ENCODE measurements at places on chromosomes 7 and 10.

DNA sequence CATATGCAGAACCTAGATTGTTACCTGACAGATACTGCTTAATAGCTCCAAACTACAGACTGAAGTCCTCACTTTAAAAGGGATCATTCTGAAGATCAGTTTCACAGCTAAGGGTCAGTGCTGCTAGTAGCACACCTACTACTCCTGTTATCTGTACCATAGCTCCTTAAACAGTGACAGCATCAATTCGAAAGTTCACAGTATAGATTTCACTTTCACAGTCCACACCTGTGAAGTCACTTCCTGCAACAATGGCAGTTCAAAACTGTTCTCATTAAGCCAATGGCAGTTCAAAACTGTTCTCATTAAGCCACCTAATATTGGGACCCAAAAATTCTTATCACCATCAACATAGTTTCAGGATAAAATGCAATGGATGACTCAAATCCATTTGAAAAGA, 10.7 kb upstream of the FHIP2A start:
- no peak for DNase-seq

- peak; percentile 84 for DNase-seq
These were observed 138.7 kb downstream of the GNAI1 start for GRCh38 chr7:80273327-80273726.

GRCh38 chr7:155467846-155468784, 10.2 kb downstream of the EN2 start:
- DNase-seq, result no peak

GRCh38 chr7:129776362-129776722, 164.8 kb downstream of the NRF1 start:
- DNase-seq, result no peak

GRCh38 chr7:117875566-117875965, 2.3 kb upstream of the CTTNBP2 start:
- DNase-seq, result no peak

DNA sequence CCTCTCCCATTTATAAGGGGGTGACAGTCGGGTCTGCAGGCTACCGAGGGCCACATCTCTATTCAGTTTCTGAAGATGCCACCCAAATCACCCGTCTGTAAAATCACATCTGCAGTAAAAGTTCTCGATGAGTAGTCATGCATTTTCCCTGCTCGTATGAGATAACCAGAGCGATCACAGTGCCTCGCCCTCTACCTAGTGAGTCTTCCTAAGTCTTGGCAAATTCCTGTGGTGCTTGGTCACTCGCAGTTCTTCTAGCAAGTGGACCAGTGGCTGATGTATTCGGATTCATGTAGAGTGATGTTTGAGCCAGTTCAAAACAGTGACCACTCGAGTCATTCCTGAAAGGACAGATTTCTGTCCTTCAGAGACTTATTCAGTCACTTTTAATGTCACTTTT, 44.9 kb downstream of the INSYN2A start:
- no peak for DNase-seq

DNA sequence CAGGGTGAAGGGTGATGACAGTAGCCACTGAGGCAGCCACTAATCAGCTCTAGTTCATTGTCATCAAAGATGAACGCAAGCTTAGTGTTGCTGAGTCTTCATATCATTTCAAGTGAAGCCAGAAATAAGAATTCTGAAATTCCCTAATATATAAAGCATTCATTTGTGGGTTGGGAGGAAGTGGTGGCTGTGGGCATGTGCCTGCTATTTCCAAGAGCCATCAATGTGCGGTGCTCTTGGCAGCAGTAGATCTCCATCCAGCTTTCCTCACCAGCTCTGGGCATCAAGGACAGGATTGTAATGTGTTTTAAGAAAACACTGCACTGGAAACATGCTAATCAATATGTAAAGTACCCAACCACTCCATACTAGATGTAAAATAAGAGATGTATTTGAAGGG, 202.5 kb upstream of the AHR start:
- no peak for DNase-seq

Data from fibroblast of skin of abdomen (primary cell).